NCI-H1930 (cell line): ENCODE measurements at places on chromosomes 2 and 18.

DNA sequence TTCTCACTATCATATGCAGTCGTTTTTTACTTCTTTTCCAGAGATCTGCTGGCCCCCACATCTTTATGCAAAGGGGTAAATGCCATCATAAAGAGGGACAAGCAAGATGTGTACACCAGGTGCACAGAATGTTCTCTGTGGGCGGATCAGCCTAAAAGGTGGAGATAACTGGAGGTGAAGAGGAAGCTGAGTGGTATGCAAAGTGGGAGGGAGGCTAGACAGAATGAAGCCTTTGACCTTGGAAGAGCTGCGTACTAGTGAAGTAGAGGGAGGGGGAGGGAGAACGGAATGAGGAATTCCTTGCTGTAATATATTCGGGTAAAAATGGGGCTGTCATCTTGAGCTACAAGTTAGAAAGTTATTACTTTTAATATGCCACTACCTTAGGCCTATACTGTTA lies 287.5 kb upstream of the VRK2 start:
- DNase-seq = no peak

DNA sequence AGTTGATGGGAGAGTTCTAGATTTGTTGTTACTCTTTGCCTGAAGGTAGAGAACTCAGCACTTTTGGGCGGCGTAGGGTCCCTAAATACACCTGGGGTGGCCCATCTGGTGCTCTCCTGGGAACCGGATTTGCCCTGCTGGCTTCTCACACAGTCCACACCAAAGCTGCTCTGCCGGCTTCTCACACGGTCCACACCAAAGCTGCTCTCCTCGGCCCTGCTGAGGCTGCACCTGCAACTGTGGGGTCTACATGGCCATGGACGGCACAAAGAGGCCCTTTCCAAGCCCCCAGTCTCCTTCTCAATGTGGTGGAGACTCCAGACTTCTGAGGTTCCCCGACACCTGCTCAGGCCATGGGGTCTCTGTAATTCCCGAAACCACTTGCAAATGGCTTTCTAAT lies 124.8 kb upstream of the GPC1 start:
- no peak for DNase-seq

- no peak for DNase-seq
Measured at GRCh38 chr2:52423111-52423510, 1344.5 kb upstream of the CHAC2 start.

- no peak for DNase-seq
Measured at GRCh38 chr2:112010751-112011150, 44.3 kb upstream of the TMEM87B start.
